Femur (tissue), 1 donor: ENCODE measurements at places on chromosomes 12 and 14.

DNA sequence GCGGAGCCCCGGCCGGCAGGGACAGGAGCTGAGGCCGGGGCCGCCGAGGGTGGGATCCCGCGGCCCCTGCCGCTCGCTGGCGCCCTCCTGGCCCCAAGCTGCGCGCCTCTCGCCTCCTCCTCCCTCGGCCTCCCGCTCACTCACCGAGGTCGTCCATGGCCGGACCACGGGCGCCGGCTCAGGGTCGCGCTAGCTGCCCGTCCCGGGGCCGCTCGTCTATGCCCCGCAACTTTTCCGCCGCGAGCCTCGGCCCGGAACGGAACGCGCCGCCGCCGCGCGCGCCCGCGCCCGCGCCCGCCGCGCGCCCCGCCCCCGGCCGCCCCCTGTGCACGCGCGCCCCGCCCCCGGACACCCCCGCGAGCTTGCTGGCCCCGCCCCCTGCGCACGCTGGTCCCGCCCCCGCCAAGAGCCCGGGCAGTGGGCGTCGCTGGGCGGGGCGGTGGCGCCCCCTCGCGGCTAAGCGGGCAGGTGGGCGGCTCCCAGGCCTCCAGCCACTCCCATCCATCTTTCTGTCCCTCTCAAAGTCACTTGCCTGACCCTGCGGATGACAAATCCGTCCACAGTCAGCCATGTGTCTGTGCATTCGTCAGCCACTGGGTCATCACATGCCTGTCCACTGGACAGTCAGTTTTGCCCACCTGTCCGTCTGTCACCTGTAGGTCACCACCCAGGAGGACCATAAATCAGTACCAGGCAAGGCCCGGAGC lies at the start of gene PXN:
TSS of gene PXN (minus strand) at position 258 of the 707 bp plus-strand sequence. CDS start at position 157, 101 bp downstream.
- peak; percentile 93 for DNase-seq

DNA sequence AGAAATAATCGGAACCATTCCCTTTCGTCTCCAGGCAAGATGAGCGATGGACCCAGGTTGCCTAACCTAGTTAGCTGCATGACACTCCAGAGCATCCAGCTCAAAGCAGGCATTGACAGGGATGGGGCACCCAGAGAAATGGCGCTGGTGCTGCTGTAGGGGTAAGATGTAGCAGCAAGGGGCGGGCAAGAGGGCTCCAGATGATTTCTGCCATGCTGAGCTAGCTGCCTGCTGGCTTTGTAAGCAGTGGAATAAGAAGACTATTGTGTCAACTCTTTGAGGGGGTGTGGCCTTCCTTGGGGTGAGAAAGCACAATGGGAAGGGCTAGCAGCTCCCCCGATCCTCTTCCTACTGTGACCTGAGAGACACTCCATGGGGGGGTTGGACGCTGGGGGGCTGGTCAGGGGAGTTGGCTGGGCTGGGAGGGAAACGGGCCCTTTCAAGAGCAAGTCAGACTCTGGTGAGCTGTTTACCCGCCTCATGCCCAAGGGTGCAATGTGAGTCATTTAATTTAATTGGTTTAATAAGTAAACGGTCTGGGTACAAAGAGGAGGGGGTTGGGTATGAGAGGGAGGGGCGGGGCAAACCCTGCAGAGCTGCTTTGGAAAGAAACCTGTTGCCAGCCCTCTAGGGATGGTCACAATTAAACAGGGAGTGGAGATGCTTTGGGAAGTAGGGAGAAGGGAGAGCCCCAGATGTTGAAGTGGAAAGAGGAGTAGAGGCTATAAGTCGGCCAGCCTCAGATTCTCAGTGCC lies 50.5 kb downstream of the B4GALNT3 start:
- no peak for DNase-seq

- DNase-seq = no peak
Measured at GRCh38 chr12:6311822-6312528, 1.5 kb downstream of the PLEKHG6 start.

GRCh38 chr12:63164911-63165310 lies 13.9 kb upstream of the AVPR1A start:
- DNase-seq = no peak

DNA sequence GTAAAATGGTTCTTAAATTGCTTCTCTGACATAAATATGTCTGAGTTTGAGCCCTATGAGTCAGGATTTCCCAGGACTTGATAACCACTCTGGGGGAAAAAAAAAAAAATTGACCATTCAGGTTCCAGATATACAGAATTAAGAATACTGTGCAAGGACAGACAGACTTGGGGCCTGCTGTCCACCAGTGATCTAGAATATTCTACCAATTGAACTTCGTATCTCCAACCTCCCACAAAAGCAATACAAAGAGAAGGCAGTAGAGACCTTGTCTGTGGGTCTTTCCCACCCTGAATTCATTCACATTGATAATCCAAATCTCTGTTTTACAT lies 4.1 kb downstream of the SINHCAF start:
- DNase-seq = no peak

GRCh38 chr14:23550812-23551265 lies 726 bp downstream of the ZFHX2 start:
- DNase-seq = no peak

- peak; percentile 59 for DNase-seq
Measured at GRCh38 chr12:89707703-89708564, 704 bp downstream of the ATP2B1 start.

DNA sequence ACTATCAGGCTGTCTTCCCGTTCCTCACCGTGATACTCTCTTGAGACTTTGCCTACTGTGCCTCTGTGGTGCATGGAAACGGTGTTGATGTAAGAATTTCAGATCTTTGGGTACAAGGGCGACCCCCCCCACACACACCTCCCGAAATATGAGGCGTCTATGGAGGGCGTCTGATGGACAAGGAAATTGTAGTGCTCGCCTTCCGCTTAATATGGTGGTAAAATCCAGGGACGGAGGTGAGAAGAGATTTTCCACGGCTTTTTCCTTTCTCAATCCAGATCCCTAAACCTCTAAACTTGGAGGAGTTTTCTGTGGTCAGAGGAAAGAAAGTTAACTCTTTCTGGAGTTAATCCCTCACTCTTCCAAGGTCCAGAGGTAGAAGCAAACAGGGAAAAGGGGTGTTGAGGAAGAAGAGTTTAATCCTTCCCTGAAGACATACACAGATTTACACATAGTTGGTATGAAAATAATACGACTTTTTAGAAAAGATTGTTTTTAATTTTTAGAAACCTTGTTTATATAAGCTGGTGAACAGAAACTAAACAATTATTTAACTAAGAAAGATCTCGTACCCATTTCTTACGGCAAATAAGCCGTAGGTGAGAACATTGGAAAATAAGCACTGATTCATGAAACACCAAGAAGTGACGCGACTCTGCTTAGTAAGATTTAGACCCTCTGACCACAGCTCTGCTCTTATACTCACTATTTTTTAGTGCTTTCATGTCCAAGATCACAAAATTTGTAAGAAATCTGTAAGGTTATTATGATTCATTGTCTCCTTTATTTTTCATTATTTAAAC lies 23.1 kb upstream of the RNASE12 start:
- DNase-seq = peak; percentile 55

- DNase-seq = no peak
Measured at GRCh38 chr12:31584782-31585181, 6.2 kb downstream of the DENND5B start.

GRCh38 chr12:19739195-19739776 lies 300.0 kb downstream of the AEBP2 start:
- DNase-seq = no peak

DNA sequence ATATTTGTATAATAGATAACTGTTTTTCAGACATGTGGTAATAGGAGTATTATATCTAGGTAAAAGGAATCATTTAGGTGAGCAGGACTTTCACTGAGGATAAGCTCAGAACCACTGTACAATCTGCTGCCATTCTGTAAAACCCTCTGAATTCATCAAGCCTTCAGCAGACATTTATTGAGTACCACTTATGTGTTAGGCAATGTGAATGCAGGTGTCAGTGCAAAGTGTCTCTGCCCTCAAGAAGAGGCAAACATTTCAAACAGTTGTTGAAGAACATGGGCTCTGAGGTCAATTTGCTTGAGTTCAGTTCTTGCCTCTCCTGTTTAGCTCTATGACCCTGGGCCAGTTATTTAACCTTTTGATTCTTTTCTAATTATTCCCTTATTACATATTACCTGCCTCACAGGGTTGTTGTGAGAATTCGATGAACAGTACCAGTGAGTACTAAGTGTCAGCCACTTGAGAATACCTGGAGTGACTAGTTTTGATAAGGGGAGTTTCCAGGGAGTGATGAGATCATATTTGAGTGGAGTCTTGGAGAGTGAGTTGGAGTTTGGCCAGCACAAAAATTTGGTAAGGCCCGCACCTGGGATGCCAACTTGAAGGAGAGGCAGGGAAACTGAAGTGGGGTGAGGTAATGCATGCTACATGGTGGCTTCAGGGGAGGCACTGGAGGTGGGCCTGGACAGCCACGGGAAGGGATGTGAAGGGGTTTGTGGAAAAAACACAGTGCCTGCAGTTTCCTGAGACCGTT lies 33.7 kb downstream of the RASSF8 start:
- no peak for DNase-seq

DNA sequence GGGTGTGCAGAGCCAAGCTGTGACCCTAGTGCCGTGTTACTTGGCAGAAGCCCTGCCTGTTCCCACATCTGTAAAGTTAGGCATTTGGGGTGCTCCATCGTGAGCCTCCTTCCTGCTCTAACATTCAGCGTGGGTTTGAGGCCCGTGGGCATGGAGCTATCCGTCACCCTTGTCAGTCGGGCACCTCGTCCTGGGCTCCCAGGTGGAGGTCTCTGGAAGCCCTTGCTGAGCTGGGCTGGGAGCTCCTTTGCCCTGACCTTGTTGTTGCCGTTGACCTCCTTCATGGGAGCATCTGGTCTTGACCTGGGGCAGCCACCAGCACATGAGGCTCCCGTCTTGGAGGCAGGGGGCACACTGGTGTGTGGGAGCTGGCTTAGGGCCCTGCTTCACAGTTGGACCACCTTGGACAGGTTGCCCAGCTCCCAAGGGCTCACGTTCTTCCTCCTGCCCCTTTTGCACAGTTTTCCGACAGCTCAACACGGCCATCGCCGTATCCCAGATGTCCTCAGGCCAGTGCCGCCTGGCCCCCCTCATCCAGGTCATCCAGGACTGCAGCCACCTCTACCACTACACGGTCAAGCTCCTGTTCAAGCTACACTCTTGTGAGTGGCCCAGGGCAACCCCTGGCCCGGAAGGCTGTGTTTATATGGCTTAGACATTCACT lies 18.5 kb downstream of the HIP1R start:
- no peak for DNase-seq

GRCh38 chr12:26846416-26846815 lies 13.4 kb upstream of the ITPR2 start:
- no peak for DNase-seq

GRCh38 chr12:57260366-57260765 lies 9.4 kb upstream of the STAC3 start:
- no peak for DNase-seq

DNA sequence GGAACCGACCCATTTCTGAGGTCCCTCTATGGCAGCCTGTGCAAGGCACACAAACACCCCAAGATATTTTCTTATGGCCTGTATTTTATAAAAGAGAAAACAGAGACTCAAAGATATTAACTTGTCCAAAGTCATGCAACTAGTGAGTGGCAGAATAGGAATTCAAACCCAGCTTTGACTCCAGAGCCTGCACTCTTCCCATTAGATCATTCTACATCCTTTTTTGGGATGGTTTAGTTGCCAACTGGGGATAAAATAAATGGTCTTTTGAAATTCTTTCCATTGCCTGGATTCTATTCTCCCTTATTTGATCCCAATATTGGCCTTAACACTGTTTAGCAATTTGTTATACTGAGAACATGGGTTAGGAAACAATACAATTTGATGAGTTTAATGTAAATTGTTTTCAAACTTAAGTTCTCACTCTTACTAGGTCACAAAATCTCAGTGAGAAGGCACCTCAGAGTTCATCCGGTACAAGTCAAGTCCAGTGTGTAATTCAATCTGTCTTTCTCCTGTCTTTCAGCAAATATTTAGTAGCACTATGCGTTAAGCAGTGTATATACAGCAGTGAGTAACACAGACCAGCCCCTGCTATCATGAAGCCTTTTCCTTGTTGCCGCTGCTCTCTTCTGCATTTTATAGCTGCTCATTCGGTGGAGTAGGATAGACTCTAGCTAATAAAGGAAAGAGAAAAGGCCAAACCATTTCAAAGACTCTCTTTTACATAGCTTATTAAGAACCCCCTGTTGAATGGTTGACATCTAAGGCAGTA lies 162.1 kb upstream of the IFNG-AS1 start:
- no peak for DNase-seq
